Skeletal muscle tissue (tissue), 5 donors: ENCODE measurements at places on chromosomes 6 and 20. TPM values are rescaled to one million over a fixed set of nuclear protein-coding genes. Genes with fewer than 3 reads are reported as not detected.

The LHFPL5 gene
- total RNA-seq: not detected

The SOBP gene
- total RNA-seq: 20.4 TPM

The ADGB gene
- not detected for total RNA-seq

The CAP2 gene
- total RNA-seq: 47.5 TPM

The CGA gene
- total RNA-seq: not detected

The TPD52L1 gene
- total RNA-seq: 14.6 TPM

The CFB gene
- total RNA-seq: 3.7 TPM

The RIPOR3 gene
- total RNA-seq: 2.6 TPM

The PROKR2 gene
- not detected for total RNA-seq

The PPP1R16B gene
- total RNA-seq: 4.2 TPM

The TMX4 gene
- total RNA-seq: 13.6 TPM

The TAP1 gene
- 14.1 TPM for total RNA-seq

The ERMARD gene
- 16.2 TPM for total RNA-seq

The MYO6 gene
- total RNA-seq: 3.7 TPM

The C4B gene
- 18.3 TPM for total RNA-seq

The C6orf163 gene
- total RNA-seq: 4.2 TPM

The GHRH gene
- not detected for total RNA-seq

The CDSN gene
- not detected for total RNA-seq

The NT5E gene
- 32.9 TPM for total RNA-seq

The KIF6 gene
- 1.0 TPM for total RNA-seq

The PPP1R14C gene
- 14.1 TPM for total RNA-seq
